ENCODE measurements at places on chromosomes 3 and 15. TPM values are rescaled to one million over a fixed set of nuclear protein-coding genes. Genes with fewer than 3 reads are reported as not detected.

SPATA12 gene
- not detected for total RNA-seq

FOXL2NB gene
- not detected for total RNA-seq

MESP2 gene
- total RNA-seq: 0.99 TPM

DUSP7 gene
- 5.4 TPM for total RNA-seq

GOLGA8O gene
- total RNA-seq: 0.99 TPM

IL12A gene
- 72.5 TPM for total RNA-seq

BFSP2 gene
- total RNA-seq: not detected

HHLA2 gene
- not detected for total RNA-seq

ADCY5 gene
- total RNA-seq: 0.51 TPM

RTP4 gene
- 2.1 TPM for total RNA-seq

Data from fibroblast of lung (primary cell).